ENCODE measurements at places on chromosomes 11 and 22.

GRCh38 chr11:88819616-88820015 is 246.2 kb downstream of the GRM5 start:
- no peak for DNase-seq

- DNase-seq = no peak
These were observed 32.2 kb downstream of the IL10RA start for GRCh38 chr11:118018401-118018800.

GRCh38 chr11:78277314-78277994 is 88.7 kb downstream of the USP35 start:
- DNase-seq = no peak

GRCh38 chr22:50674606-50675552 is 2.3 kb downstream of the SHANK3 start:
- DNase-seq = peak; percentile 62

All from tongue (tissue), 3 donors.